Endothelial cell of umbilical vein (primary cell): ENCODE measurements at places on chromosomes 4 and X. TPM values are rescaled to one million over a fixed set of nuclear protein-coding genes. Genes with fewer than 3 reads are reported as not detected.

GRCh38 chr4:95272797-95273196 is 276.0 kb downstream of the UNC5C start:
- no peak for DNase-seq

DNA sequence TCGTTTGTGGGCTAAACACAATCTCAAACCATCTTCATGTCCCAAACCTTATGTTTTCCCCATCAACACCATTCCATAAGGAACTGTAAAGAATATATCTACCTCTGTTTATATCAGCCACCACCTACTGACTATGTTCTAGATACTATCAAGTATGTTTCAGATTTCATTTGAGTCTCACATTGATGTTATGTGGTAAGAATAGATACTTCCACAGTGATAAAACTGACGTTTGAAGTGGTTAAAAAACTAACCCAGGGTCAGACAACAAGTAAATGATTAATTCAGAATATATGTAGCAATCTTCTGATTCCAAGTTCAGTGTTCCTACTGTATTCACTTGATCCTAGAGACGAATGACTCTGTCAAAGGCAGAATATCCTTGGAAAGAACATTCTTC is 156.8 kb upstream of the RASGEF1B start:
- DNase-seq, result no peak

- DNase-seq, result no peak
Observed at GRCh38 chr4:105147016-105147552, 408 bp downstream of the TET2 start.

GRCh38 chr4:114281164-114281960 is 301.9 kb upstream of the ARSJ start:
- no peak for DNase-seq

GRCh38 chr4:142443469-142443868 is 402.6 kb downstream of the INPP4B start:
- no peak for DNase-seq

Gene KCTD8
- total RNA-seq, result 0.80 and 0.88 TPM in 2 replicates

Gene ERAS
- not detected in 2 replicates for total RNA-seq

Gene NXF2
- total RNA-seq, result not detected in 2 replicates

Gene PITX2
- total RNA-seq, result 0.31 and 0.35 TPM in 2 replicates

Gene FAT4
- 33.2 and 39.1 TPM in 2 replicates for total RNA-seq

Gene MAGEB2
- total RNA-seq, result not detected in 2 replicates

Gene RBM47
- not detected in 2 replicates for total RNA-seq

Gene CD38
- 0.31 TPM in 1 of 2 replicates, not detected in the other for total RNA-seq
